Neural crest cell (in vitro differentiated cells): ENCODE measurements at places on chromosomes 3 and 15.

DNA sequence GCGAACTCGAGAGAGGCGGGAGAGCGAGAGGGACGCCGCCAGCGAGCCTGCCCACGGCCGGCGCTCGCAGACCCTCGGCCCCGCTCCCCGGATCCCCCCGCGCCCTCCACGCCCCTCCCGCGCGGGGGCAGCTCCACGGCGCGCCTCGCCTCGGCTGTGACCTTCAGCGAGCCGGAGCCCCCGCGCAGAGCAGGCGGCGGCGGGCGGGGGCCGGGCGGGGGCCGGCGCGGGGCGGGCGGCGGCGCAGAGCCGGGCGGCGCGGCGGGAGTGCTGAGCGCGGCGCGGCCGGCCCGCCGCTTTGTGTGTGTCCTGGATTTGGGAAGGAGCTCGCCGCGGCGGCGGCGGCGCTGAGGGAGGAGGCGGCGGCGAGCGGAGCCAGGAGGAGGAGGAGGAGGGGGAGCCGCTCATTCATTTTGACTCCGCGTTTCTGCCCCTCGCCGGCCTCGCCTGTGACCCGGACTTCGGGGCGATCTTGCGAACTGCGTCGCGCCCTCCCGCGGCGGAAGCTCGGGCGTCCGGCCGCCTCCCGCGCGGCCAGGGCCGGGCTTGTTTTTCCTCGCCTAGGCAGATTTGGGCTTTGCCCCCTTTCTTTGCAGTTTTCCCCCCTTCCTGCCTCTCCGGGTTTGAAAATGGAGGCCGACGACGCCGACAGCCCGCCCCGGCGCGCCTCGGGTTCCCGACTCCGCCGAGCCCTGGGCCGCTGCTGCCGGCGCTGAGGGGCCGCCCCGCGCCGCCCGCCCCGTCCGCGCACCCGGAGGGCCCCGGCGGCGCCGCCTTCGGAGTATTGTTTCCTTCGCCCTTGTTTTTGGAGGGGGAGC is 524 bp downstream of the IGF1R start:
- peak overlapping the region; percentile 91 for H3K27ac ChIP-seq
- peaks cover 30% of the 10 kb centered on the region for H3K4me1 ChIP-seq
- peak overlapping the region; percentile 89 for H3K4me3 ChIP-seq
- H3K36me3 ChIP-seq = no peaks in the 10 kb centered on the region
- peak; percentile 32 for DNase-seq

GRCh38 chr15:66572146-66572545 is 6.3 kb upstream of the LCTL start:
- no peak overlapping the region for H3K27ac ChIP-seq
- no peak overlapping the region for H3K4me3 ChIP-seq
- no peaks in the 10 kb centered on the region for H3K27me3 ChIP-seq
- no peak for DNase-seq
- peaks cover 7% of the 10 kb centered on the region for H3K4me1 ChIP-seq
- H3K36me3 ChIP-seq = no peaks in the 10 kb centered on the region

DNA sequence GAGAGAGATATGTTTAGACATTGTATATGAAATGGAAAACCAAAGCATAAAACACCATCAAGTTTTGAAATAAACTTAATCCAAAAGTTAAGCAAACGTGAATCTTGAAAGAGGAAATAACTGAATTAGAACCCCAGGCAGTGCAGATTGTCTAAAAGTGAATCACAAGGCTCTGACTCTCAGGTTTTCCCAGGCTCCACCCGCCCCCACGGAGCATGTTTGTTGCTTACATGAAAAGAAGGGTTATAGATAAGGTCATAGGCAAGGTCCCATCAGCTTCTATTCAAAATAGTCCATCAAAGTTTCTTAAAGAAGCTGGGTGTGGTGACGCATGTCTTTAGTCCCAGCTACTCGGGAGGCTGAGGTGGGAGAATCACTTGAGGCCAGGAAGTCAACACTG is 29.0 kb upstream of the SLMAP start:
- DNase-seq = no peak
- H3K27me3 ChIP-seq = no peaks in the 10 kb centered on the region
- peaks cover 4% of the 10 kb centered on the region for H3K4me1 ChIP-seq
- H3K27ac ChIP-seq = no peak overlapping the region

GRCh38 chr3:160607826-160608225 is 42.5 kb upstream of the KPNA4 start:
- H3K36me3 ChIP-seq = no peaks in the 10 kb centered on the region
- H3K27me3 ChIP-seq = peaks cover 3% of the 10 kb centered on the region
- H3K4me1 ChIP-seq = no peaks in the 10 kb centered on the region
- DNase-seq = no peak
- H3K27ac ChIP-seq = no peak overlapping the region

DNA sequence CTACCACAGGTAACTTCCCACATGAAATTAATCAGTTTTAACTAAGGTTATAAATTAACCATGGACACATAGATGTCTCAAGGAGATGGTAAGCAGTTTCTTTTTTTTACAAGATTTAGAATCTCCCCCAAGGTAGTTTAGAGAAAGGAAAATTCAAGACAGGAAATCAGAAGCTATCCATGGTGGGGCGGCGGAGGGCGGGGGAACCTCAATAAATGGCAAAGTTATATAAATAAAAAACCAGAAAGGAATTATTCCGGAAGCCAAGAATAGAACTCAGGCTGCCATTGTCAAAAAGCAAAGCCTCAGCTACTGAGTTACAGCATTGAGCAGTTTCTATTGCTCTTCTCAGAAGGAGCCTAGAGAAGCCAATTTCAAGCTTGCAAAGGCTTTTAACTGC is 172.1 kb upstream of the SMAD3 start:
- H3K4me1 ChIP-seq = no peaks in the 10 kb centered on the region
- DNase-seq = no peak
- no peaks in the 10 kb centered on the region for H3K27me3 ChIP-seq
- no peaks in the 10 kb centered on the region for H3K36me3 ChIP-seq

- no peak overlapping the region for H3K27ac ChIP-seq
- H3K4me3 ChIP-seq = no peak overlapping the region
- peaks cover 17% of the 10 kb centered on the region for H3K4me1 ChIP-seq
- no peaks in the 10 kb centered on the region for H3K27me3 ChIP-seq
Measured at GRCh38 chr3:177622982-177623617, 425.8 kb upstream of the TBL1XR1 start.

DNA sequence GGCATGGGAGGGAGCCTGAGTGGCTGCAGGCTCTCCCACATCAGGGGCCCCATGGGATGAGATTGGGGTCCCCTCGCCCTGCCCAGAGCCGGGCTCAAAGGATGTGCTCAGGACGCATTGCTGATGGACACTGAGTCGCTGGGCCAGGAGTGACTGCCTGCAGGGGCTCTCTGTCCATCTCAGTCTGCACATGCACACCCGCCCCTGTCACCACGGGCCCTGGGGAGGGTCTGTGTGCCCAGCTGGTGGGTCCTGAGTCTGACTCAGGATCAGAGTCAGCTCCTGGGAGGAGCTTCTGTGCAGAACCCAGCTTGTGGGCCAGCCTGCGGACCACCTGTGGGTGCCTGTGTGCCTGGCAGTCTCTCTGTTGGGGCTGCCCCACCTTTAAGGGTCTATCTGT is 18.1 kb downstream of the STAB1 start:
- no peaks in the 10 kb centered on the region for H3K4me1 ChIP-seq
- H3K27ac ChIP-seq = no peak overlapping the region
- H3K27me3 ChIP-seq = no peaks in the 10 kb centered on the region

DNA sequence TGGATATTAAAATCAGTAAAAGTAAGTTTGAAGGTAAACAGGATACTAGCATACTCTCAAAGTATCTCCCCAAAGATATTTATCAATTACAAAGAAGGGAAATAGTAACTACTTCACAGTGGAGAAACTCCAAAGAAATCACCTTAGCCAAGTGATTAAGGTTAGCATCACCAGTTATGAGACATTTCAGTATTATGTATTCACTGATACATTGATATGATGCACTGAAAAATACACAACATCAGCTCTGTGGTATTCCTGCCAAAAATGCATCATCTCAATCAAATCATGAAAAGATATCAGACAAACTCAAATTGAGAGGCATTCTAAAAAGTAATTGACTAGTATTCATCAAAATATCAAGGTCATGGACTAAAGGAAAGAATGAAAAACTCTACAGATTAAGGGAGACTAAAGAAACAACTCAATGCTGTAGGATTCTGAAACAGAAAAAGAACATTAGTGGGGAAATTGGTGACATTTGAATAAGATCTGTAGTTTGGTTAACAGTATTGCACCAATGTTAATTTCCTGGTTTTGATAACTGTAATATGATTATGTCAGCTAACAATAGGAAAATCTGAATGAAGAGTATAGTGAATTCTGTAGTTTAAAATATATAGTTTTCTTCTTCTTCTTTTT is 215.4 kb downstream of the UACA start:
- DNase-seq = no peak
- no peaks in the 10 kb centered on the region for H3K36me3 ChIP-seq
- H3K27me3 ChIP-seq = no peaks in the 10 kb centered on the region
- H3K27ac ChIP-seq = no peak overlapping the region
- H3K4me1 ChIP-seq = no peaks in the 10 kb centered on the region

DNA sequence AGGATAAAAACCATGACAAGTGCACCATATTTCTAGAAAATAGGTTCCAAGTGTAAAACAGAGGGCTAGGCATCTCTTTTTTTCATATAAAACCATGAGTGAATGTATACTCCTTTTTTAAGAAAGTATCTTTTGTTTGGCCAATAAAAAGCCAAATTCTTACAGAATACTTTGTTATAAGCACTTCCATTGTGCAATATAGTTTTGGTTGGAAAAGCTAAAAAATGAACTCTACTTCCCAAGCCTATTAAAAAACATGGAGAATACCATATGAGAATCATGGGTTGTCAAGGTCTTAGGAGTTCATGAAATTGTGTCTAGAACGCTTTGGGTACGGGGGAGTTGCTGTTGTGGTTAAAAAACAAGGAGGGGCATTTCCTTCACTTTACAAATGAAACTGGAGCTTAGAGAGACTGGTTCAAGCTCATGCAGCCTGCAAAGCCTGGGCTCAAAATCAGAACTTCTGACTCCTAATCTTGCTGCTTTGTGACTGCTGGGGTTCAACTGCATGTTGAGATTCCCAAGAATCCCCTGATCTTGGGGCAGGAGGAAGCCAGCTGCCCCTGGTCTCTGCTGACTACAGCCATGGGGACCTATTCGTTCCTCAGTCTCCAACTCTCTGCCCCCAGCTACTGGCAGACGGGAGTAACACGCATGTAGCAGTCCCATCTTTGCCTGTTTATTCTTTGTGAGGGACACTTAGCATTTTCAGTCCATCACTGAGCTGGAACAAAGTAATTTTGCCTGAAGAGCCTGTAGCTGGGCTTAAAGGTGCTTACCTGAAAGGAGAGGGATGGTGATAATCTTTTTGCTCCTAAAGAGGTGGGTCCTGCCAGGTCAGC is 229.1 kb downstream of the CHST2 start:
- H3K36me3 ChIP-seq = no peaks in the 10 kb centered on the region
- no peaks in the 10 kb centered on the region for H3K4me1 ChIP-seq
- no peaks in the 10 kb centered on the region for H3K27me3 ChIP-seq
- no peak overlapping the region for H3K4me3 ChIP-seq
- no peak for DNase-seq
- no peak overlapping the region for H3K27ac ChIP-seq

DNA sequence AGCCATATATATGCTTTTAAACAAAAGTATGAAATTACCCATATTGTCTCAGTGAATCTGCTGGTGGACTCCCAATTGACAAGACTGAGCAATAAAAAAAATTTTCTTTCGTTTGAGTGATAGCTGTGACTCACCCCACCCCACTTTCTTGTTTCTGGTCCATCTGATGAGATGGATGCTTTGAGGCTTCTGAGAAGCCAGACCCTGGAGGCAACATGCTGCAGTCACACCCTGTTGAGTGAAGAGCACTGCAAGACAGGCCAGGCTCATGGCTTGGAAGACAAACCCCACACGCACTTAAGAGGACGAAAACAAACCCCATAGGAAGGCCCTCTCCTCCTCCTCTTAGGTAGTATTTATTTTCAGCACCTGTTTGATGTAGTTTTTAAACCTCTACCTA is 276.0 kb upstream of the TTC14 start:
- H3K27me3 ChIP-seq = no peaks in the 10 kb centered on the region
- no peak overlapping the region for H3K4me3 ChIP-seq
- no peak for DNase-seq
- H3K36me3 ChIP-seq = no peaks in the 10 kb centered on the region
- peak overlapping the region; percentile 83 for H3K27ac ChIP-seq

DNA sequence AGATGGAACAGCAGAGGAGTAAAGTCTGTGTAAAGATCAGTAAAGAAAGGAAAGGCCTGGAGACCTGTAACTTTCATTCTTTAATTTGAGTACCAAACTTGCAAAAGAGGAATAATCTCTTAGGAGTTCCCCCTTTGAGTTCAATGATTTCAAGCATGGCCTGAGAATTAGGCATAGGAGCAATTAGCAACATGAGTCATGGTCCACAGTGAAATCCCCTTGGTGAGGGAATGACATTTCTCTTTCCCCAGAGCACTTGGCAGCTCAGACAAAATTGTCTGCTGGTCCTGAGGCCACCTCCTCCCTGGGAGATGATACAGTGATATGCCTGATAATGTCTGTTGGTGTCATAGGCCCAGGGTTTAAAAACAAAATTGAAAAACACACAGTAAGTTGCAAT is 81.4 kb upstream of the CRBN start:
- no peak overlapping the region for H3K4me3 ChIP-seq
- DNase-seq = no peak
- H3K27ac ChIP-seq = no peak overlapping the region
- no peaks in the 10 kb centered on the region for H3K4me1 ChIP-seq
- H3K36me3 ChIP-seq = no peaks in the 10 kb centered on the region

DNA sequence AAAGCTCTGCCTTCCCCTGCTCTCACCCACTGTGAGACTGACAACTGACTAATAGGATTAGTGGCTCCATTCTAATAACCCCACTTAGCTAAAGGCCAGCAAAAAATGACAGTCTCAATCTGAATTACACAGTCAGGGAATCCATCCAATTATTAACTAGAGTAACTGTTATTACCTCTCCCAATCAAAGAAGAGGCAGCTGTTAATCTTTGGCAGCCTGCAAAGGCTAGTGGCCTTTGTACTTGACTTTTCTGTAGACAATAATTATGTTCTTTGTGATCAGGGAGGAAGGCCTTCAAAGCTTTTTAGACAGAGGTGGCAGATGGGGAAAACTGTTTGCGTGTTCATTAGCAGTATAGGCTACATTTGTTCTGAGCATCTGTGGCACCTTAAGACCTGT is 177.7 kb downstream of the ISL2 start:
- no peaks in the 10 kb centered on the region for H3K36me3 ChIP-seq
- no peak overlapping the region for H3K4me3 ChIP-seq
- H3K27me3 ChIP-seq = no peaks in the 10 kb centered on the region
- H3K4me1 ChIP-seq = peaks cover 4% of the 10 kb centered on the region
- H3K27ac ChIP-seq = no peak overlapping the region

GRCh38 chr3:37964716-37965115 is 25.9 kb upstream of the VILL start:
- no peaks in the 10 kb centered on the region for H3K27me3 ChIP-seq
- no peak overlapping the region for H3K27ac ChIP-seq
- H3K36me3 ChIP-seq = peaks cover 10% of the 10 kb centered on the region
- no peak overlapping the region for H3K4me3 ChIP-seq
- DNase-seq = no peak

- no peaks in the 10 kb centered on the region for H3K36me3 ChIP-seq
- H3K27ac ChIP-seq = no peak overlapping the region
- peaks cover 81% of the 10 kb centered on the region for H3K27me3 ChIP-seq
- no peak for DNase-seq
Measured at GRCh38 chr15:67823314-67824196, 1.8 kb upstream of the SKOR1 start.
